M059J (cell line): ENCODE measurements at places on chromosomes 2 and 18.

- peak; percentile 87 for DNase-seq
Measured at GRCh38 chr2:207311316-207312005, 145.7 kb upstream of the KLF7 start.

GRCh38 chr2:168559187-168559586, 103.1 kb downstream of the CERS6 start:
- no peak for DNase-seq

GRCh38 chr2:179991344-179991743, 15.8 kb downstream of the CWC22 start:
- no peak for DNase-seq

GRCh38 chr2:171008550-171009205, 79.6 kb downstream of the GORASP2 start:
- no peak for DNase-seq

DNA sequence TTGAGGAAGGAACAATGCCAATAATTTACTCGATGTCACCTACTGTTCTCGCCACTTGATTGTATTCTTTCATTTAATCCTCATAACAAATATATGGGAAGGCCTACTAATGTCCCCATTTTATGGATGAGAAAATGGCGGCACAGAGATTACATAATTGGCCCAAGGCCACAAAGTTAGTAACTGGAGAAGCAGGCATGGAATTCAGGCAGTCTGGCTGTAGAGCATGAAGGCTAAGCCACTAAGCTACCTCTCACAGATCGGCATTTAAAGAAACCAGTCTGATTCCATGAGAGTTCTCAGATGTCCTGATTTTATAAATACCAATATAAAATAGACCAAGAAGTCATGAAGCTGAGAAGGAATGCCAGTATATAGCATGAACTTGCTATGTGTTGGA, 121.8 kb upstream of the EPAS1 start:
- DNase-seq: peak; percentile 33

DNA sequence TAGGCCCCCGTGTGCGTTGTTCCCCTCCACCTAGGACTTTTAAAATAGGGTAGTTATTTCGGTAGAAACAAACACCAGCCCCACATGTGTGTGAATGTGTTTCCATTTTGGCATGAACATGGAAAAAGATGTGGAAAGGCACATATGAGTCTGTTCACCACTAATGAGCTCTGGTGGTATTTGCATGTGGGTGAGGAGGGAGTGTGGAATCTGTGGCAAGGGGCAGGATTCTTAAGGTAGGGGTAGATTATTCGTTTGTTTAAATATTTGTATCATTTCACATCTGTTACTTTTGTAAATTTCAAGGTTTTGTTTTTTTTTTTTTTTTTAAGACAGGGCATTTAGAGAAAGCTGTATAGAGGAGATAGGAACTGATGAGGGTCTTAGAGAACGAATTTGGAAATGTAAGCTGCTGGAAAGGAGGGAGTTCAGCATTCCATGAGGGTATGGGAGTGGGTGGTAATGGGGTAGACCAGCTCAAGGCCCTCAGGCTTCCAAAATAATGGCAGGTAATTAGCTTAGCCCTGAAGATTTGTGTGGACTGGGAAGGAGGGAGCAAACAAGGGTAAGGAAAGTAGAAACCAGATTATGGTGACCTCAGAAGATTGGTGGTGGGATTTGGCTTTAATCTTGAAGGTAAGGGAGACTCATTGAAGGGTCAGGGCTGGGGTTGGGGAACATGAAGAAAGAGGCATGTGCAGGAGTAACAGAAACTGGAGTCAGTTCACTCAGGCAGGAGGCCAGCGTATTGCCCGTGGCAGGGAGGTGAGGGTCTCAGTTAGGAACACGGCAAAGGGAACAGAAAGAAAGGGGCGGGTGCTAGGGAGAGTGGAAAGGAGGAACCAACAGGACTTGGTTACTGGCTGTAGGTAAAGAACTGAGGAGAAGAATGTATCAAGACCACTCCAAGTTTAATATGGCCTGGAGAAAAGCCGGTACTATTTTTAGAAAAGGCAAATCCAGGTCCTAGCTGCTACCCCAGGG, 123.6 kb downstream of the PLB1 start:
- DNase-seq: no peak

DNA sequence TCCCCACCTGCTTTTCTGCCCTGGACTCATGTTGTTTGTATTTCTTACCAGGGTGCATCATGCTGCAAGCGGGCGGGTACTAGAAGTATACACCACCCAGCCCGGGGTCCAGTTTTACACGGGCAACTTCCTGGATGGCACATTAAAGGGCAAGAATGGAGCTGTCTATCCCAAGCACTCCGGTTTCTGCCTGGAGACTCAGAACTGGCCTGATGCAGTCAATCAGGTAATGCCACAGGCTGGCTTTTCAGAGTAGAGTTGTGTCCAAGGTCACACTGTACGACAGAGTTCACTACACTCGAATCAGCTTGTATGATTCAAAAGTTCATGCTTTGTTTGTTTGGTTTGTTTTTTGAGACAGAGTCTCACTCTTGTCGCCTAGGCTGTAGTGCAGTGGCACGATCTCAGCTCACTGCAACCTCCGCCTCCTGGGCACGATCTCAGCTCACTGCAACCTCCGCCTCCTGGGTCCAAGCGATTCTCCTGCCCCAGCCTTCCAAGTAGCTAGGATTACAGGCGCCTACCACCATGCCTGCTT, 19.4 kb downstream of the SRSF7 start:
- no peak for DNase-seq

DNA sequence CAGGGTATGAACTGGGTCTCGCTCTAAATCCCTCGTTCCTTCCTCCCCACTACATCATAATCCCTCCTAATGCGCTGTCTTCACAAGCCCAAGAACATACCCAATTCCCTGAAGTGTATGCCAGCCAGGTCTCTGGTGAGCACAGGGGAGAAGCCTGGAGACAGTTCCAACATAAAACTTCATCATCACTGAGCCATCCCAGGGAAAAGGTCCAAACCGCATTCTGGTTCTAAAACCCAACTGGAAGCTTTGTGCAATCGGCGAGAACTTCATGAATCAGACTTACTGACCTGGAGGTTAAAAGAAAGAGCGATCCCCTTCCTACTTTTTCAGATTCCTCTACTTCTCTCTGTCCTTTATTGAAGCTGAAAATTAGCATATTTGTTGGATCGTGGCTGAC, 132.7 kb downstream of the ALPK2 start:
- DNase-seq: peak; percentile 61

GRCh38 chr2:38266382-38267061, 110.6 kb downstream of the ATL2 start:
- peak; percentile 12 for DNase-seq

DNA sequence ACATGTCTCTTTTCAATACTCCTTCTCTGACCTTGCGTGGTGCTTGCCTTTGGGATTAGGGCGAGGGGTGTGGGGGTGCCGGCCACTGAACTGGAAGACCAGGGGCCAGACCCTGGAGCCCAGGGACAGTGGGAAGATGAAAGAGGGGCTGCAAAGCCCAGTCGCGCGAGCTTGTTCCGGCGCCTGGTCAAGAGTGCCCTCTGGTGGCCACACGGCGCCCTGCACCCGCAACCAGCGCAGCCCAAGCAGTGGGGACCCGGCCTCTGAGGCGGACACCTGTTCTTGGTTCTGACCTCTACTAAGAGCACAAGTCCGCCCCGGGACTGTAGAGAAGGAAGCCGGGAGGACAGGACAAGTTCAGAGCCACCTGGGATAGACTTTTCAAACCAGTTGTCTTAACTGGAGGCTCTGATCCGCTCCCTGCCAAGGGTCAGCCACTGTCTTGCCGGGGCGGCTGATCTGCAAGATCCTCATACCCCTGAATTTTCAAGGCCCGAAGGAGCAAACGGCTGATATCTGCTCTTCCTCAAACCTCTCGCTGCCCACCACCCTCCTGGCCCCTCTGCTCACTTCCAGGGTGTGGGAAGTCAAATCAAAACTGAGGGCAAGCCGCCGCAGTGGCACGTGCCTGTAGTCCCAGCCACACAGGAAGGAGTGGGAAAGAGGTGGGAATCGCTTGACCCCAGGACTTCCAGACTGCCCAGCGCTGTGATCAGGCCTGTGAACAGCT, 14.9 kb upstream of the MSH6 start:
- peak; percentile 29 for DNase-seq

GRCh38 chr2:56654936-56655335, 471.1 kb downstream of the CCDC85A start:
- DNase-seq: peak; percentile 42

- no peak for DNase-seq
Measured at GRCh38 chr2:74822771-74823566, 11.0 kb upstream of the HK2 start.

DNA sequence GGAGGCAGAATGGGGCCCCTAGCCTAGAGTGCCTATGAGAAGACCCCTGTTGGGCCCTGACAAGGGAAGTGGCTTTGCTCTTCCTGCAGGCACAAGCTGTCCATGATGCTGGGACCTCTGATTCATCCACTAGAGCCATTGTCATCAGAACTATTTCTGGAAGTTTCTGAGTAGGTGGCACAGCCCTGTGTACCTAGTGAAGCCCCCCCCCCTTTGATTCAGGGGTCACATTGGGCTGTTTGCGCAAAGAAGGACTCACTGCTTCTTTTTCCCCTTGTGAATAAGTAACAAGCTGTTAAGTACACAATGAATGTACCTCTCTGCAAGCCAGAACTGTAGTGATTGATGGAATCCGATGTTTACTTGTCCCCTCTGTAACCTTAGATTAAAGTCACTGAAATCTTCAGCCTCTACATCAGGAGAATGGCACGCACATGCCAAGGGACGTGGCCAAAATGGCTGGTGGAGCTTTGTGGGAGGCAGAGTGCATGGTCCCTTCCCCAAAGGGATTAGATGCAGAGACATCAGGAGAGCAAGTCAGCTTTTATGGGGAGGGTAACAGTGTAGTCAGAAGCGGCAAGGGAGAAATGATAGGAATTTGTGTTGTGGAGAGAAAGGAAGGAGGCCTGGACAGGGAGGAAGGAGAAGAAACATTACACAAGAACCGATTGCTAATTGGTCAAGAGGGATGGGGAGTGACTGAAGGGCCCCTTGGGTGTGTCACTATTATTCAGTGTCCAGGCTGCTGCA, 267.6 kb upstream of the RAB12 start:
- peak; percentile 89 for DNase-seq

- DNase-seq: peak; percentile 4
Measured at GRCh38 chr2:16400127-16400623, 265.5 kb downstream of the CYRIA start.
